Type B pancreatic cell (in vitro differentiated cells): ENCODE measurements at places on chromosomes 6 and 20. TPM values are rescaled to one million over a fixed set of nuclear protein-coding genes. Genes with fewer than 3 reads are reported as not detected.

The OLIG3 gene
- 1.2 and 3.4 TPM in 2 replicates for total RNA-seq

The SLC2A10 gene
- total RNA-seq, result 12.3 and 15.8 TPM in 2 replicates

The FAM83C gene
- not detected in 2 replicates for total RNA-seq

The SMPDL3A gene
- 9.4 and 18.0 TPM in 2 replicates for total RNA-seq

The KLHDC3 gene
- 96.4 and 104 TPM in 2 replicates for total RNA-seq

The KHDC1L gene
- total RNA-seq, result 0.75 TPM in 1 of 2 replicates, not detected in the other

The RUNX2 gene
- 5.9 and 6.0 TPM in 2 replicates for total RNA-seq

The HLA-DQB1 gene
- total RNA-seq, result 5.1 and 12.8 TPM in 2 replicates

The ZBTB2 gene
- total RNA-seq, result 13.5 and 14.8 TPM in 2 replicates
